Mucosa of gallbladder (tissue), 1 donor: ENCODE measurements at places on chromosomes 2 and 18. TPM values are rescaled to one million over a fixed set of nuclear protein-coding genes. Genes with fewer than 3 reads are reported as not detected.

MARCHF4 gene
- 0.09 TPM for total RNA-seq

SCN2A gene
- total RNA-seq, result 1.7 TPM

CNDP1 gene
- 4.0 TPM for total RNA-seq

UCN gene
- total RNA-seq, result 3.1 TPM

DSG4 gene
- total RNA-seq, result not detected

NTSR2 gene
- not detected for total RNA-seq

ST8SIA3 gene
- total RNA-seq, result 2.9 TPM

LOXL3 gene
- 15.9 TPM for total RNA-seq

KRTCAP3 gene
- total RNA-seq, result 65.7 TPM

IL1R2 gene
- 2.3 TPM for total RNA-seq

CD28 gene
- total RNA-seq, result 1.6 TPM

CNOT9 gene
- total RNA-seq, result 27.6 TPM

KHK gene
- 6.1 TPM for total RNA-seq

AAK1 gene
- total RNA-seq, result 83.4 TPM

GDF7 gene
- 2.5 TPM for total RNA-seq

CBLN2 gene
- 0.40 TPM for total RNA-seq

LAMA3 gene
- 25.5 TPM for total RNA-seq

SCLY gene
- total RNA-seq, result 29.1 TPM

LYPD1 gene
- total RNA-seq, result 14.6 TPM

CSRNP3 gene
- 7.1 TPM for total RNA-seq

ZSWIM2 gene
- not detected for total RNA-seq

BCL11A gene
- 21.3 TPM for total RNA-seq

ALK gene
- total RNA-seq, result 0.20 TPM

ZC3H6 gene
- 11.3 TPM for total RNA-seq

GPR55 gene
- total RNA-seq, result 0.37 TPM

SP140 gene
- total RNA-seq, result 4.2 TPM

PLB1 gene
- 7.2 TPM for total RNA-seq

CXCR1 gene
- not detected for total RNA-seq

COL3A1 gene
- total RNA-seq, result 371 TPM

GNAL gene
- 3.9 TPM for total RNA-seq

DTNA gene
- total RNA-seq, result 53.4 TPM

ADD2 gene
- total RNA-seq, result 0.95 TPM

TUBB8B gene
- total RNA-seq, result not detected

LYG2 gene
- total RNA-seq, result not detected

DES gene
- total RNA-seq, result 3,602 TPM

ANKRD30B gene
- total RNA-seq, result not detected

PROKR1 gene
- not detected for total RNA-seq

LAPTM4A gene
- total RNA-seq, result 274 TPM

FBXO41 gene
- total RNA-seq, result 8.5 TPM

REG3G gene
- 0.66 TPM for total RNA-seq

TRABD2A gene
- total RNA-seq, result 0.52 TPM

PFN4 gene
- total RNA-seq, result 0.35 TPM

IDH1 gene
- total RNA-seq, result 239 TPM

PLEKHB2 gene
- total RNA-seq, result 71.4 TPM

RBM43 gene
- 8.8 TPM for total RNA-seq

ANKRD30BL gene
- not detected for total RNA-seq

SLC5A7 gene
- 0.20 TPM for total RNA-seq

GAL3ST2 gene
- total RNA-seq, result 26.4 TPM

PLCL1 gene
- total RNA-seq, result 4.4 TPM
